ENCODE measurements at places on chromosomes 5 and 9. TPM values are rescaled to one million over a fixed set of nuclear protein-coding genes. Genes with fewer than 3 reads are reported as not detected.

FBP2 gene
- total RNA-seq = not detected

- H3K4me3 ChIP-seq = no peak overlapping the region
- H3K27me3 ChIP-seq = no peaks in the 10 kb centered on the region
- H3K4me1 ChIP-seq = peaks cover 11% of the 10 kb centered on the region
- H3K27ac ChIP-seq = no peak overlapping the region
Observed at GRCh38 chr5:16732356-16732755, 115.6 kb upstream of the RETREG1 start.

GRCh38 chr9:116608064-116608463 is 79.0 kb upstream of the TRIM32 start:
- no peak overlapping the region for H3K27ac ChIP-seq
- no peaks in the 10 kb centered on the region for H3K4me1 ChIP-seq
- no peaks in the 10 kb centered on the region for H3K36me3 ChIP-seq

DNA sequence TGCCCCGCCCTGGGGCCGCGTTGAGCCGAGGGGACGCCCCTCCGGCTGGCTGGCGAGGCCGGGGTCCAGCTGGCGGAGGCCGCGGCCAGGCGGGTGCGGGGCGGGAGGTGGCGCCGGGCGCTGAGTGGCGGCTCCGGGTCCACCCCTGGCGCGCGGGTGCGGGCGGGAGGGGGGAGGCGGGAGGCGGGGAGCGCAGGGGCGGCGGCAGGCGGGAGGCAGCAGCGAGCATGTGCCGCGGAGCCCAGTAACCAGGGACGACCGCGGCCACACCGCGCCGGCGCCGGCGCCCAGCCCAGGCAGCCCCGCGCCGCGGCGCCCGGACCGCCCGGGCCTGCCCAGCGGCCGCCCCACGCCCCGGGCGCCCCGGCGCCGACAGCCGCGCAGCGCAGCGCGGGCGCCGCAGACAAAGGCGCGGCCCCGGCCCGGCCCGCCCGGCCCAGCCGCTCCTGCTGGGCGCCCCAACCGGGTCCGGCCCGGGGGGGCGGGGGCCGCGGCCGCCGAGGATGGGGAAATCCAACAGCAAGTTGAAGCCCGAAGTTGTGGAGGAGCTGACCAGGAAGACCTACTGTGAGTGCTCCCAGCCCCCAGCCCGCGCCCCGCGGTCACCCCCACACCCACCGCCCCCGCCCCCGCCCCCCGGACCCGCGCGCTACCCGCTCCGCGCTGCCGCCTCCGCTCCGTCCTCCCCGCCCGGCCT is at the start of gene NCS1:
TSS of gene NCS1 (plus strand) at position 244 of the 697 bp plus-strand sequence. CDS start at position 504, 260 bp downstream.
- no peaks in the 10 kb centered on the region for H3K36me3 ChIP-seq
- H3K27ac ChIP-seq = peak within 1 kb of the TSS; percentile 85
- H3K4me3 ChIP-seq = peak within 1 kb of the TSS; percentile 26
- no peaks in the 10 kb centered on the region for H3K4me1 ChIP-seq
- DNase-seq = peak; percentile 74

DNA sequence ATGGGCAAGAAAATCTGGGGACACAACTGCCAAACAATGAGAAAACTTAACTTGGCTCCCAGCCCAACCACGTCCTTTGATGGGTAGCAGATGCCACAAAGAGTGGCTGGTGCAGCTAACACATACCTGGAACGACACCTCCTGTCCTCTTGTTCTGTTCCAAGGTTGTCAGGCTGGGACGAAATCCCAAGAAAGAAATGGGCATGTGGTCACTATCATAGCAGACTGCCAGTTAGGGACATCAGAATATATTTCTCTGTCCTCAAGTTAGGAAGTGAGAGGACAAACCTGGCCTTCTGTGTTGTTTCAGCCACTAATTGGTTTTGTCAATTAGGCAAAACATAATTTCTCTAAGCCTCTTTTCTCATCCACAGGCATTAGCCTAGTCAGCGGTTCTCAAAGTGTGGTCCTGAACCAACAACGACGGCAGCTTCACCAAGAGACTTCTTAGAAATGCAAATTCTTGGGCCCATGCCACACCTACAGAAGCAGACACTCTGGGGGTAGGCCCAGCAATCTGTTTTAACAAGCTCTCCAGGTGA is 63.4 kb downstream of the RAPGEF1 start:
- peak overlapping the region; percentile 90 for H3K27ac ChIP-seq
- H3K4me1 ChIP-seq = peaks cover 53% of the 10 kb centered on the region
- H3K27me3 ChIP-seq = no peaks in the 10 kb centered on the region
- DNase-seq = peak; percentile 54
